ENCODE measurements at places on chromosomes 1 and 21. TPM values are rescaled to one million over a fixed set of nuclear protein-coding genes. Genes with fewer than 3 reads are reported as not detected.

The ST6GALNAC3 gene
- 0.38 TPM for total RNA-seq

The KIAA0040 gene
- total RNA-seq: 21.7 TPM

GRCh38 chr1:224411766-224412165 lies 22.8 kb downstream of the WDR26 start:
- H3K4me3 ChIP-seq: no peak overlapping the region
- no peaks in the 10 kb centered on the region for H3K27me3 ChIP-seq
- H3K27ac ChIP-seq: no peak overlapping the region
- no peak for DNase-seq
- H3K4me1 ChIP-seq: no peaks in the 10 kb centered on the region

DNA sequence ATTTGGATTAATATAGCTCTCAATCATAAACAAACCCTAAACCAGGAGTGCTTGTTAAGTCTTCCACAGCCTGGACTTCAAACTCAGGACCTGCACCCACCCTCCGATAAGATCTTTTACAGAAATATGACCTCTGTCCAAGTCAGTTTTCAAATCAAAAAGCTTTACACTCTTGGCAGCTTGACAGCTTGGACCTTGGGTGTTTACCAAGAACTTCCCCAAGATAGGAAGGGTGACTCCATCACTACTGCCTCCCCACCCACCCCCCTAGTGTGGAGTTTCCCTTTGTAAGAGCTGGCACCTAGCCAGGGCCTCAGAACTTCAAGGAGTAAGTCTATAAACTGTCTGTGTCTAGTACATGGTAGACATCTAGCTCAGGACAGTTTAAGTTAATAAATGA lies 9.6 kb downstream of the BCAR3 start:
- DNase-seq: no peak
- no peak overlapping the region for H3K27ac ChIP-seq
- H3K4me1 ChIP-seq: no peaks in the 10 kb centered on the region
- H3K36me3 ChIP-seq: no peaks in the 10 kb centered on the region
- H3K27me3 ChIP-seq: no peaks in the 10 kb centered on the region
- no peak overlapping the region for H3K4me3 ChIP-seq

GRCh38 chr1:37978541-37978940 lies 11.3 kb downstream of the SF3A3 start:
- no peak overlapping the region for H3K4me3 ChIP-seq
- H3K4me1 ChIP-seq: no peaks in the 10 kb centered on the region
- H3K27me3 ChIP-seq: no peaks in the 10 kb centered on the region
- no peak overlapping the region for H3K27ac ChIP-seq
